Stimulated activated CD4-positive, alpha-beta T cell treated with anti-CD3 and anti-CD28 coated beads, Interleukin-12 subunit alpha, Interleukin-12 subunit beta, amount 100 ng/mL, for 48 hours (primary cell): ENCODE measurements at places on chromosomes 1 and 21.

DNA sequence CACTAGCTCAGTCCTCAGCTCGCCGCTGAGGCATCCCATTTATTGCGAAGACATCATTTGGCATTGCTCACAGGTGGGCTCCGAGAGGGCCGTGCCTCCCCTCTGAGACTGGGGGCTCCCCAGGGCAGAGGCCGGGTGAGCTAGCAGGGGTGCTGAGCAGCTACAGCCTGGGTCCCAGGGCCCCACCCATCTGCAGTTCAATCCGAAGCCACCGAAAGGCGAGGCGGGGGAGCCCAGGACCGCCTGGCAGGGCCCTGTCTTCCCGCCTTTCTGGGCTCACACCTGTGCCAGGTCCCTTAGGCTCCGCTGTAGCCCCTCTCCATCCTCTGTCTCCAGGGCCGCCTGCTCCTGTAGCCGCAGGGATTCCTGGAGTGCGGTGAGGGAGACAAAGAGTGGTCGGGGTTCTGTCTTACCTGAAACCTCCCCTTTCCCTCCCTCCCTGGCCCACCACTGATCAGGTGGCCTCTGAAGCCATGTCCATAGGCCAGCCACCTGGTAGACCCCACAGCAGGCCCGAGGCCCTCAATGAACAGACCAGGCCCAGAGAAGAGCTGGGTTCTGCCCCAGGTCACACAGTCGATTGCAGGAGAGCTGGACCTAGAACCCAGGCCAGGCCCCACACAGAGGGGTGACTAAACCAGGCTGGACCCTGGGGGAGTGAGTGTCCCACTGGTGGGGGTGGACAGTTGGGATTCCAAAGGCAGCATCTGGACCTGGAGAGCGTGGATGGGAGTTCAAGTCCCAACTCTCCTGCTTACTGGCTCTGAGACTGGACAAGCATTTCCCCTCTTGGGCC is 18.1 kb upstream of the NBPF1 start:
- DNase-seq: no peak

- no peak for DNase-seq
Measured at GRCh38 chr1:43241413-43241836, 28.4 kb upstream of the TMEM125 start.

DNA sequence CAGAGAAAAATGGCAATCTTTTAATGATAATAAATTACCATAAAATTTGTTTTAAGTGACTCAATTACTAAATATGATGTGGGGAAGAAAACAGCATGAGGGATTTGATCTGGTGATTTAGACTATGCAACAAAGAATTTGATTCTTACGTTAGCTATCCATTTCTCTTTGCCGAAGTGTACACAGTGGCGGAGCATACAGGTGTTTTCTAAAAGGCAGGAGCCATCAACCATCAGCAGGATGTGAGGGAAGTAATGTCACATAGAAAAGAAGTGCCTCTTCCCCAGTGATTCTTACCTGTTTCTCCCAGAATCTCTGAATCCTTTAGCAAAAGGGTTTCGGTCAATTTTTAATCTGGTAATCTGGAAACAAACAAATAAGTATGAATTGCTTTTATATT is 74.3 kb downstream of the TBX15 start:
- DNase-seq: no peak

DNA sequence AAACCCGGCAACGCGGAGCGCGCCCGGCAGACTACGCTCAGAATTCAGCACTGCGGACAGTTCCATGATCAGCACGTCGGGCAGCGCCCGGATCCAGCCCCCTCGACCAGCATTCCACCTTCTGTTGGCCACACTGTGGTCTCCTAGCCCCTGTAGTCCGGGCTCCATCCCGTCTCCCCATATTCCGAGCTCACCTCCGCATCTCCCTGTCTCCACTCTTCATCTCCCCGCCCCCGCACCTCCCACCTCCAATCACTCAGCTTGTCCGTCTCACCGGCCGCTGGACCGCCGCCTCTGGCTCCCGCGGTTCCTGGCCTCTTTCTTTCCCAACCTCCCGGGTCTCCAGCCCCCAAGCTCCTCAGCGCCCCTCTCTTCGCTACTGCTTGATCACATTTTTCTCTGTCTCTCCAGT is 500 bp downstream of the EPHA10 start:
- DNase-seq: no peak

GRCh38 chr1:3677484-3677883 is 25.2 kb downstream of the TP73 start:
- no peak for DNase-seq

DNA sequence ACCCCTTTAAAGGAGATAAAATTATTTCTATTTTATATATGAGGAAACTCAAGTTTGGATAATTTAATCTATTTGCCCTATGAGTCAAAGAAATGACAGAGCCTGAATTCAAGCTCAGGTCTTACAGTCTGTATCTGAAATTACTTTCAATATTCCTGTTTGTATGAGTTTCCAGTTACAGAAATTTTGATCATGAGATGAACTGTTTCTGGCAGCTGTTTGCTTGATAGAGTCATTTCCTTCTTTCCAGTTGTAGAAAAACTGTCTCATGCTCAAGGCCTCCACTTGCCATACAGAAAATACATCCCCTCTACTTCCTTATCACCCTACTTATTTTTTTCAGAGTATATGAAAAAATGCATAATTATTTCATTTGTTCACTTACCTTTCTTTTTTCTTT is 87.6 kb downstream of the PTPRC start:
- DNase-seq: no peak

GRCh38 chr1:73556270-73556669 is 641.7 kb downstream of the LRRIQ3 start:
- DNase-seq: no peak

DNA sequence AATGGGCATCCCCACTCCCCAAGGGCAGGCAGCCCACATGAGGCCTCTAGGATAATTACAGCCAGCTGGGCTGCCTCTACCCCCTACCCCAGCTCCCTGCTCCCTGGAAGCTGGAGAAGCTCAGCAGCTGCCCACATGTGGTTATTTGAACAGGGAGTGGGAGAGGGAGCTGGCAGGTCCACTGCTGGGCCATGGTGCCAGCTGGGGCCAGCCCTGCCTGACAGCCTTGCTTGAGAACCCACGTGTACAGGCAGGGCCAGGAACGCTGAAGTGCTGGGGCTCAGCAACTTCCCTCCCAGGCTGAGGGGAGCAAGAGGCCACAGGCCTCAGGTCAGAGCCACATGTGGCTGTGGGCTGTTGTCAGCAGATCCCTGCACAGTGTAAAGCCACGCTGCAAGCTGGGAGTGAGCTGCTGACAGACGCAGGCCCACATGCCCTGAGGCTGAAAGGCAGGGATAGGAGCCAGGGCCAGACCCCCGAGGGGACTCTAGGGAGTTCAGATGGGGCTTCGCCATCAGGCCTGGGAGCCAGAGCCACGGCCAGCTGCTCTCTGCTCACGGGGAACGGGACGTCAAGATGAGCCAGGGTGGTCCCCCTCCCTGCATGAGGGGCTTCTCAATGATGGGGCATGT is 129.0 kb downstream of the SYF2 start:
- no peak for DNase-seq
